MV-4-11 (cell line): ENCODE measurements at places on chromosomes 1 and 21.

DNA sequence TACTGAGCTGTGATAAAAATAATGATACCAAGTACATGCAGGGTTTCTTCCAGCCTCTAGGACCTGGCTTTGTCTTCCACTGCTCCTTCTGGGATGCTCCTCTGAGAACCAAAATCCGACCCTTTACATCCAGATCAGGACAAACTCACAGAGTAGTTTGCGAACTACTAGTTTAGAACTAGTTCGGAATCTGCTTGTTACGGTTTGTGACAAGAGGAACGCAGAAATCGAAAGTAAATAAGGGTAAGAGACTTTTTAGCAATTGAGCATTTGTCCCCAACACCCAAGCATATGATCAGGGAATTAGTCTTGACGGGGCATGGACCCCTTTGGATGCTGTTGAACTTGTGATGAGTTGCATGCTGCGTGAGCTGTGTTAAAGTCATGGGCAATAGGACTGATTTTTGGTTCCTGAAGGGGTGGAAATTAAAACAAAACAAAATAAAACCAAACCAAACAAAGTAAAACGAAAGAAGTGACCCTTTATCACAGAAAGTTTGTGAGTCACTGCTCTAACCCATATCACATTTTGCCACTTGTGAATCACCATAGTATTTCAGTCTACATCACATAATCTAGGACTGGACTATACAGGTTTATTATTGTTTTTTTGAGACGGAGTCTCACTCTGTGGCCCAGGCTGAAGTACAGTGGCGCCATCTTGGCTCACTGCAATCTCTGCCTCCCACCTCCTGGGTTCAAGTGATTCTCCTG lies 35.7 kb upstream of the ERRFI1 start:
- DNase-seq, result no peak

DNA sequence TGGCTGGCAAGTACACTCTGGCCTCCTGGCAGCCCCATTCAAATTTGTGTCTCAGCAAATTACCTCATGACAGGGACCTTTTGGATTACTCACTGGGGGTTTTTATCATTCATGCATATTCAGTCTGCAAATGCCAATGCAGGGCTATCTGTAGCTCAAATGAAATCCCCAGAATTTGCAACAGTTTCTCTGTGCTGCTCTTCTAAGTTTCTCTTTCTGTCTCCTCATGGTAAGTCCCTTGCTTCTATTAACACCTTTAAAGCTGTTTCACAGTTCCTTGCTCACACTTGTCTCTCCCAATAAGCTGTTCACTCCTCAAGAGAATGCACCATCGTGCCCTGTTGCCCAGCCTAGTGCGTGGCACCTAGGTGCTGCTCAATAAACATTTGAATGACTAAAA lies 3.3 kb upstream of the FAM78B start:
- no peak for DNase-seq

GRCh38 chr1:12302798-12303447 lies 73.1 kb downstream of the VPS13D start:
- DNase-seq, result no peak

GRCh38 chr1:26529655-26530409 lies at the start of gene RPS6KA1:
TSS of gene RPS6KA1 (plus strand) at chr1:26529761. CDS start at chr1:26529921, 160 bp downstream.
- peak; percentile 31 for DNase-seq

DNA sequence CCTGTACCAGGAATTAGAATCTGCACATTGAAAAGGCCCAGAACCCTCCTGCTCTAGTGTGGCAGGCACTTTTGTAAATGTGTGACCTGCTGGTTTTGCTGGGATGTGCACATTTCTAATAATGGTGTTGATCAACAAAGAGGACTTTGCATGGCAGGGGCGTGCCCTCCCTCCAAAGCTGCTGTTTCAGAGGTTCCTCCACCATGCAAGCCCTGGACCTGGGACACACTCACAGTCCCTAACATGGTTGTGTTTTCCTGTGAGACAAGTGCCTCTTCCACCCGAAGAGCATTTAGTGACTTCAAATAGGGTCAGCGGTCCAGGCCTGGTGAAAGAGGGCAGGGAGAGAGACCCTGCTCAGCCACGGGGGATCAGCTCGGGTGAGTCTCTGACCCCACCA lies 28.1 kb downstream of the TENT5C start:
- no peak for DNase-seq

DNA sequence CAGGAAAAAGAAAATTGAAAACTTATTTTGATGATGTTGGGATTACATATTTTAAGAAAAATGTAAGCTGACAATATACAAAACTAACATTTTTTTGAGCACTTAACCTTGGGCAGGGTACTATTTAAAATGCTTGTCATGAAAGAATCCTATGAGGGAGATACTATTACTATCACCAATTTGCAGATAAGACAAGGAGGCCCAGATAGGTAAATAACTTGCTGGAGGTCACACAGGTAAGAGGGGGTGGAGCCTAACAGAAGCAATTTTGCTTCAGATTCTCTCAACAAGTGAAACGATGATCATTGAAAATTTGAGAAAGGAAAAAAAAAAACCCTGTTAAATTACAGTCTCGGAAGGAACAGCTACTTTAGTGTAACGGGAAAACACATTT lies 1.2 kb downstream of the GART start:
- no peak for DNase-seq

DNA sequence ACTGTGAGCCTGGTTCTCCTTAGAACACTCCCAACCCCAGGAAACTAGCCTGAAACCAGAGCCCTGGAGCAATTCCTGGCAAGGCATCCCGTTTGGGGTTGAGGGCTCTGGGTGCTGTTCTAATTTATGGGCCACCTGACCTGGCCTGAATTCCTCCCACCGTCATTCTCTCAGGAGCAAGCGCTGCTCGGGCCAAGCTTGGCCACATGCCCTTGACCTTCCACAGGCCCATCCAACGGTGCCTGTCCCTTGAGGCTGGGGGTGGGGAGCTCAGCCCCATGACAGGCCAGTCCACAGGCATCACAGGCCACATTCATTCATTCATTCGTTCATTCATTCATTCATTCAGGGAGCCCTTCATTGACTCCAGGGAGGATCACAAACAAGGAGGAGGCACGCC lies 5.3 kb downstream of the PADI2 start:
- no peak for DNase-seq

- no peak for DNase-seq
Observed at GRCh38 chr1:46948629-46949416, 7.5 kb upstream of the CYP4A11 start.

GRCh38 chr1:72221811-72222210 lies 60.5 kb downstream of the NEGR1 start:
- no peak for DNase-seq

GRCh38 chr1:37177230-37177864 lies 143.0 kb upstream of the GRIK3 start:
- peak; percentile 18 for DNase-seq

DNA sequence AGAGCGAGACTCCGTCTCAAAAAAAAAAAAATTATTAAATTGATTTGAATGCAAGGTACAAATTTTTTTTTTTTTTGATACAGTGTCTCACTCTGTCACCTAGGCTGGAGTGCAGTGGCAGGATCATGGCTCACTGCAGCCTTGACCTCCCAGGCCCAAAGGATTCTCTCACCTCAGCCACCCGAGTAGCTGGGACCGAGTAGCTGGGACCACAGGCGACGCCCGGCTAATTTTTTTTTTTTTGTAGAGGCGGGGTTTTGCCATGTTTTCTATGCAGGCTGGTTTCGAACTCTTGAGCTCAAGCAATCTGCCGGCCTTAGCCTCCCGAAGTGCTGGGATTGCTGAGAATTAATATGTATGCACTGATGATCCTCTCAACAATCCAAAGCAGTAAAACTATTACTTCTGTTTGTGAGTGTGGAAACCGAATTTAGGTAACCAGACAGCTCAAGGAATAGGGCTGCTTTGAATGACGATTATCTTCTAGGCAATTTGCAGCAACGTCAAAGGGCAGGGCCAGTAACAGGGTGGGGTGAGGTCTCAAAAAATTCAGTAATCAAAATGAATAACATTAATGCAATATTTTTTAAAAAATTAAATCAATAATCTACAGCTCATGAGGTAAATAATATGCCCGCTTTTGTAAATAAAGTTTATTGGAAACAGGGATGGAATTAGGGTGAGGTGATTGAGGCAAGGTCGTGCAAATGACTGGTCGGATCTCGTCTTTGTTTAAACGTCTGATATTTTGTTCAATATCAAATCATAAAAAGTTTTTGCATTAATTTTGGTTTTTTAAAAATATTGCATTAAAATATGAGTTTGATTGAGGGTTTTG lies 1.2 kb downstream of the CLSPN start:
- DNase-seq, result no peak

DNA sequence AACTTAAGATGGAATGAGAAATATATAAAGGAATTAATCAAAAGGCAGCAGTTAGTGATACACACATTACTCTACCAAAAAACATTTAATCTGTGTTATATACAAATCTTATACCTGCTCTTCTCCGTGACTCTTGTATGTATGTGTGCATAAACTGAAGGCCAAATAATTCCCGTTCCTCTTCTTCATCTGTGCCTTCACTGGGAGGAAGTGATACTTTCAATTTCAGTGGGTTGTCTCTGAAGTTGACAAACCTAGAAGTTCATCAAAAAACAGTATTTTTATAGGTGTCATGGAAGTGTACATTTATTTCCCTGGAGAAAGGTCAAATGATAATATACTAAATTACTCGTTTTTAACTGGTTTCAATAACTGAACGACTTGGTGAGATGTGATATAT lies 19.3 kb downstream of the TRMT13 start:
- DNase-seq, result peak; percentile 78

DNA sequence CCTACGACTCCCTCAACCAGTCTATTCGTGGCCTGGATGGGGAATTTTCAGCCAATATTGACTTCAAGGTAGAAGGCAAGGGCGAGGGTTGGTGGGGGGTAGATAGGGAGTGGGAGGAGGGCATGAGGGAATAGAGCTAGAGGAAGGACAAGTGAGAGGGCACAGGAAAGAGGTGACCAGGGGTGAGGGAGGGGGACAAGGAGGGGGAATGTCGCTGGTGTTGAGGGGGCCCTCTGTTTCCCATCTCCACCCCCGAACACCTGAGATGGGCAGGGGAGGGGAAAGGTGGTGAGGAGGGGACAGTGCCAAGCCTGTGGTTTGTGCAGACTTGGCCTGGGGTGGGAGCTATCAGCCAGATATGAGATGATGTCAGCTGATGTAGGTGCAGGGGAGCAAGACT lies 8.3 kb upstream of the ADAM15 start:
- DNase-seq, result no peak

DNA sequence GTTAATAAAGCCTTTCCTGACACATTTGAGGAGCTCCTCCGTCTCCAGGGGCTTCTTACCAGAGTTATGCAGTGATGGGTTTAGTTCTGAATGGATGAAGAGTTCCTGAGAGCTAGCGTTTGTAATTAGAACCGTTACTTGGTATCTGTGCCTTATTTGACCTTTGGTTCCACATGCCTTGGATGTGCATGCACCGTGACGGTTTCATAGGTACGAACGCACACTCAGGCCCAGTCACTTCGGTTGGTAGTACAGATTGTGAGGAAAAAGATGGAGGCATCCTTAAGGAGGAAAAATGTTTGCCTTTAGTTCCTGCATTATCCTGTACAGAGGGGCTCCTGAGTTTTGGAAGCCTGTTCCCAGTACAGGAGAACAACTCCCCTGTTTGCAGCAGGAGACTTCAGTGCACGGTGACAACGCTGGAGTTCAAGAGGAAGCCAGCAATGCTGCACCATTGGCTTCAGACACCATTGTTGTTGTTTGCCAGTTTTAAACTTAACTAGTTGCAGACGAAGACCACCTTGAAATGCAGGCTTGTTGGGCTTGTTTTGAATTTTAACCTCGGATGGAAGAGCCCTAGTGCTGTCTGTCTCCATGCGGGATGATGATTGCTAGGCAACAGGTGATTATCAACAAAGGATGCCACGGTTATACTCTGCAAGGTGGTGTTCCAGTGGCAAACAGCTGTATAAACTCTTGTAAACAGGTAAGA lies 8.2 kb downstream of the RBM15 start:
- no peak for DNase-seq

GRCh38 chr1:58116284-58116683 lies 430.2 kb downstream of the OMA1 start:
- no peak for DNase-seq

GRCh38 chr1:223551610-223552009 lies 113.9 kb downstream of the CAPN8 start:
- DNase-seq, result peak; percentile 30
